ENCODE measurements at places on chromosomes 12 and 14.

DNA sequence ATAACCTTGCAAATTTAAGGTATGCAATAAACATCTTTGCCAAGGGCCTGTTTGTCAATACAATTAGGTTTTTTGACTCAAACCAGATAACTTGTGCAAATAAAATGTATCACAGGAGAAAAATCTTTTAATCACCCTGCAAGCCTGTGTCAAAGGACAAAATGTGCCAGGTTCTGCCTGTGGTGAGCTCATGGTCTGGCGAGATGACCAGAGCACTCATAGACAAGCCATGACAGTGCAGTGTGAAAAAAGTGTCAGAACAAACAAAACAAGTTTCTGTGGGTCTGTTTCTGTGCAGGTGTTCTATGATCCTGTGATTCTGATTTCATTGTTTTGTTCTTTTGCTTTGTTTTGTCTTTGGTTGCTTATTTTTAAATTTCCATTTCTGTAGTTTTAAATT, 847.2 kb downstream of the VRK1 start:
- no peak for DNase-seq

DNA sequence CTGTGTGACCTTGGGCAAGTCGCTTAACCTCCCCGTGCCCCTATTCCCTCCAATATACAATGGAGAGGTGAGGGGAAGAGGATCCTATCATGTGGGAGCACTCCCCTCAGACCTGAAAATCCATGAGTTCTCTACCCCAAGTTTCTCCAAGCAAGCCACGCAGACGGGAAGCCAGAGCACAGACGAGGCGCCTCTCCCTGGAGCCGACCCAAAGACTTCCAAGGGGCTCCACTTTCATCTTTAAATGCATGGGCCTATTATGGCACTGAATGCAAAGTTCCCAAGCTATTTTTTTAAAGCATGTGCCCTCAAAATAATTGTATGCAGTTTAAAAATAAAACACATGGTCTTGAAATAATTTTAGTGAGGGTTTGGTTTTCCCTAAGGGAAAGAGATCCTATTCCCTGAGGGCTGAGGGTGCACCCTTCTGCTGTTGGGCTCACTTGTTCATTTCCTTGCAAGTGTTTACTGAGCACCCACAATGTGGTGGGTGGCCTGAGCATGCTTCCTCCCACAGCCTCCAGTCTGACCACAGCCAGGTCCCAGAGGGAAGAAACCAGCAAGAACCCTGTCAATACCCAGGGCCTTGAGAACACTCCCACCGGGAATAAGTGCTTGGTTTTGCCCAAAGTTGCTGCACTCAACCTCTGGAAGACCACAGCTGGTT, 14.6 kb downstream of the CMKLR1 start:
- DNase-seq = no peak

DNA sequence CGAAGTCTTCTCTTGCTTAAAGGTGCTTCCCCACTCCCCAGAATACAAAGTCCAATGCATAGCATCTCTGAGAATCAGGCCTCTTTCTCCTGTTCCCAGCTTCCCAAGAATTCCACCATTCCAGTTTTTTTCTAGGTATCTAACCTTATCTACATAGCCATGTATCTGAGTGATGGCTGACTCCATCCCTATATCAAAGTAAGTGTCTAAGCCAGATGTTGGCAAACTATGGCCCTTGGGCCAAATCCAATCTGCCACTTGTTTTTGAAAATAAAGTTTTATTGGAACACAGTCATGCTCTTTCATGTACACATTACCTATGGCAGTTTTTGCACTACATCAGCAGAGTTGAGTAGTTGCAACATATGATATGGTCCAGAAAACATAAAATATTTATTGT, 129.6 kb downstream of the LLPH start:
- no peak for DNase-seq

DNA sequence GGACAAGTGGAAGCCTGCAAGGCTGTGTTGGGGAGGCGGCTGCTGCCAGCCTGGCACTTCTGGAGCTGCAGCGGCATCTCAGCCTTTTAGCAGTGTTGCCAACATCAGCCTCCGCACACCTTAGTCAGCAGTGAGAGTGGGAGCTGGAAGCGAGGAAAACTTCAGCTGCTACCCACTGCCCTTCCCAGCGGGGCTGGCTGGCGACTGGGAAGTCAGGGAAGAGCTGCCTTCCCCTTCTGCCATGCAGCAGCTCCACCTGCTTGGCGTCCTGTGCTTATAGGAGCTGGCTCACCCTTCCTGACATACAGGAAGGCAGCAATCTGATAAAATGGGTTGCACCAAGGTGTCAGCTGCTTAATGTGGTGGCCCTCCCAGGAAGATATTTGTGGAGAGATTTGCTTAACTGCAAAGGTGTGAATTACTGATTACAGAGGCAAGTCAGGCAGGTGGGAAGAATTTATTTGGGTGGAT, 15.4 kb upstream of the PLEKHG3 start:
- no peak for DNase-seq

- no peak for DNase-seq
Observed at GRCh38 chr12:105171691-105172436, 64.1 kb downstream of the APPL2 start.

DNA sequence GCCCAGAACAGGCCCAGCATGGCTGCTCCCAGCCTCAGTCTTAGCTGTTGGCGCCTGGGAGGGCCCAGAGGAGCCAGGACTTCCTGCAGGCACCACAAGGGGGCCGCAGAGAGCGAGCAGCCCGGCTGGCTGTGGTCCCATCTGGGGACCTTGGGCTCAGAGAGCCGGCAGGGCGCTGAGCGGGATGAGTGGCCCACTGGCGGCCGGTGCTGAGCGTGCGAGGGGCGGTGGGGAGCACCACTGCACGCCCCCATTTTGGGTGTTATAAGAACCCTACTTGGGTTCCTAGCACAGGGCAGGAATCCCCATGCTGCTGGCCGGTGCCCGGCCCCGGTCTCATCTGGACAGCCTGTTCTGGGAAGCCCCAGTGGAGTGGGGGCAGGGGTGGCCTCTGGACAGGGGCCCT, 25.9 kb upstream of the CRIP2 start:
- peak; percentile 38 for DNase-seq

GRCh38 chr12:105485321-105485910, 154.9 kb downstream of the C12orf75 start:
- DNase-seq = no peak

DNA sequence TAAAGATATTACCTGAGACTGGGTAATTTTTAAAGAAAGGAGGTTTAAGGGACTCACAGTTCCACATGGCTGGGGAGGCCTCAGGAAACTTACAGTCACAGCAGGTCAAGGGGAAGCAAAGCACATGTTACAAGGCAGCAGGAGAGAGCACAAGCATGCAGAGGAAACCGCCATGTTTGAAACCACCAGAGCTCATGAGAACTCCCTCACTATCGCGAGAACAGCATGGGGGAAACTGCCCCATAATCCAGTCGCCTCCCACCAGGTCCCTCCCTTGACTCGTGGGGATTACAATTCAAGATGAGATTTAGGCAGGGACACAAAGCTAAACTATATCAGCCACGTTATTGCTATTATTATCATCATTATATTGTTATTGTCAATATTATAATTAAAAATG, 138.7 kb downstream of the RIMBP2 start:
- DNase-seq = no peak

GRCh38 chr14:62209287-62209899, 447.2 kb downstream of the SNAPC1 start:
- DNase-seq = no peak
